ENCODE measurements at places on chromosomes 16 and 17.
A peak's percentile ranks its signal among the peaks of the same experiment; 100 is the strongest.

- no peak for DNase-seq
Observed at GRCh38 chr16:71327720-71328119, 30.8 kb upstream of the CALB2 start.

DNA sequence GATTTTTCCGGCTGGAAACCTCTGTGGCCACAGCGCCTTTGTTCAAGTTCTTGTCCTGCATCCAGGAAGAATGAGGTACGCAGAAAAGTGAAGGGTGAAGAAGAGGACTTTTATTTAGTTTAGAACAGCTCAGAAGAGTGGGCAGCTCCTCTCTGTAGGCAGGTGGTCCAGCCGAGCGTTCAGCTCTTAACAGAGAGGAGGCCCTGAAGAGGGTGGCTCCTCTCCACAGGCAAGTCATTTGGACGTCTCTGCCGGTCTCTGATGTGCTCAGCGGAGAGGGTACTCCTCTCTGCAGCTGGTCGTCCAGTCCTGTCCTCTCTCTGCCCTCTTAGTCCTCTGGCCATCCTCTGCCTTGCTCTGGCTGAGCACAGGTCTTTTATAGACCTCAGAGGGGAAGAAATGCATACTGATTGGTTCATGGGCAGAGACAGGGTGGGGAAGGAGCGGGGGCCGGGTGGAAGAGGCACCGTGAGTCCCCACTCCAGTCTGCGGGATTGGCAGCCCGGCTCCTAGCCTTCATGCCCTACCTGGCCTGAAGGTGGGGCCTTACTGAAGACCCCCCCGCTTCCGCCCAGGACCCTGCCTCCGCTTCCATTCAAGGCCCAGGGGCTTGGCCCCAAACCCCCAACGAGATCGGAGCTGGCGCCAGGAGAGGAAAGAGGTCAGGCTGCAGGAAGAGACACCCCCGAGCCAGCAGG, 70.0 kb upstream of the NKD1 start:
- DNase-seq, result no peak

DNA sequence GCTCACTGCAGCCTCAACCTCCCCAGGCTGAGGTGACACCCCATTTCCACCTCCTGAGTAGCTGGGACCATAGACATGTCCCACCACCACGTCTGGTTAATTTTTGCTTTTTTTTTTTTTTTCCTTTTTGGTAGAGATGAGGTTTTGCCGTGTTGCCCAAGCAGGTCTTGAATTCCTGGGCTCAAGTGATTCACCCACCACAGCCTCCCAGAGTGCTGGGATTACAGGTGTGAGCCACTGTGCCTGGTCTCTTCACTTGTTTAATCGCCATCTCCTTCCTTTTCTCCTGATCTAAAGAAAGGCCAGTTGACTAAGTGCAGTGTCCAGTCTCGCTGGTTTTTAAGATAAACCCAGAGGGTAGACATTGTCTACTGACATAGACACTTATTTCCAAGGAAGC, 152.0 kb downstream of the C16orf95 start:
- DNase-seq, result no peak

DNA sequence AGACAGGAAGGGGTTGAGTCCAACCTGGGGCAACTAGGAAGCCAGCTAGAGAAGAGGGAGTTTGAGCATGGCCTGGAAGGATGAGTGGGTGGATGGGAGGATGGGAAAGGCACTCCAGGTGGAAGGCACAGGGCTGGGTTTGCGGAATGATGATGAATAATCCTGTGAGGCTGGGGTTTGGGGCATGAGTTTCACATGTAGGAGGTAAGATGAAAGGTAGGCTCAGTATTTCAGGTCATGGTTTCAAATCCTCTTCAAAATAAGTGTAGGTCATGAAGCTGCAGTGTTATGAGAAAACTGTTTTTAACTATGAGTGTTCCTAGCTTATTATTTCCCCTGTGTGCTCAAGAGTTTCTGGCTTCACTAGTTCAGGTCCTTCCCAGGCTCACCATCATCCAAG, 130.3 kb downstream of the SKAP1 start:
- DNase-seq, result no peak

DNA sequence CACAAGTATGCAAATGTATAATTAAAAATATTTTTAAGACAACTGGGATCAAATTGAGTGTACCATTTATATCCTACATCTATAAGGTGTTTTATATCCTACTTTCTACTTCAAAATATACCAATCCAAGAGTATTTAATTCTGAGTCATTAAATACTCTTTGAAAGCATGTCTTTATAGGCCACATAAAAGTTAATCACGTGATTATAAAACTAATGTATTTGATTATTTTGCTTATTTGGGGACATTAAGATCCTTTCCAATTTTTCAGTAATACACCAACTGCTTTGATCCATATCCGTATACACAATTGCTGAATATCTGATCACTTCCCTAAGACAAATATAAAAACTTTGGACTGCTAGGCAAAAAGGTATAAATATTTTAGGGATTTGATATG, 26.6 kb upstream of the MAF start:
- no peak for DNase-seq

GRCh38 chr17:27460196-27460725, 4.0 kb downstream of the KSR1 start:
- DNase-seq, result no peak

GRCh38 chr16:58102665-58103392, 26.4 kb downstream of the CFAP20 start:
- no peak for DNase-seq

DNA sequence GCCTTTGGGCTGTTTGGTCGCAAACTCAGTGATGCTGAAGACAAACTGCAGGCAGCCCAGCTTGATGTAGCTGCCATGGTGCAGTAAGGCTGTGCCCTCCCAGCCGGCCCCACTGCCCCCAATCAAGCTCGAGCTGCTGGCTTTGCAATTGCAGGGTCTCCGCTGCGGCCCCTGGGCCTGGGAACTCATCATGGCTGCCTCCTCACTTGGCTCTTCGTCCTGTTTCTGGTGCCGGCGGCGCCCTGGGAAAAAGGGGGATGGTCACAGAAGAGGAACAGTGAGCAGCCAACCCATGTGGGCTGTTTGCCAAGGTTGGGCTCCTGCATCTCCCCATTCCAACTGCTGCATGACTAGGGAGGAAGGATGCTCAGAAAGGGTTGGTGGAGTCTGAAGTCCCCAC, 3.4 kb upstream of the DHRS13 start:
- DNase-seq, result no peak

DNA sequence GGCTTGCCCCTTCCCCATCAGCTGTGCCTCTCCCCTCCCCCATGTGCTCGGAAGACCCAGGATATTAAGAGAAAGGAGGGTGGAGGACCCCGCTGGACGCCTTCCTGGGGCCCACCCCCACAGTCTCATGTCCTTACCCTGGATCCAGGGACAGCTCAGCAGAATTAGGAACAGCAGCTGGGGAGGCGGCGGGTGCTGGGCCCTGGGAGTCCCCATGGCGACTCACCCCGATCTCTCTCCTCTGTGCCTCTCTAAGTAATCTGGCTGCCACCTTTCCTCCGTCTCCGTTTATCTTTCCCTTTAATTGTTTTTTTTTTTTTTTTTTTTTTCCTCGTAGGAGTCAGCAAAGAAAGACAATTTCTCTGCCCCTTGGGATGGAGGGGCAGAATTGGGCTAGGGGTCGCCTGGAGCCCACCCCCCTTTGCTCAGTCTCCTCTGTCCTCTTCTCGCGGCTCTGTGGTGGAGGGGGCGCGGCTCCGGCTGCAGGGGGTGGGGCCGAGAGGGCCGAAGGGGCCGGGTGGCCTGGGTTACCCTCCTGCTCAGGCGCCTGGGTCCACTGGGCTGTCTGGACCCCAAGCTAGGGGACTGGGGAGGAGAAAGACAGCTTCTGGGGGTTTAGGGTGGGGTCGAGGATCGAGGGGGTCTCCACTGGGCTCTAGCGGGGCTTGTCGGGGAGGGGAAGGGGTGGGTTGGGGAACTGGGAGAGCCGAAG, 390 bp downstream of the SEZ6L2 start:
- DNase-seq, result no peak

DNA sequence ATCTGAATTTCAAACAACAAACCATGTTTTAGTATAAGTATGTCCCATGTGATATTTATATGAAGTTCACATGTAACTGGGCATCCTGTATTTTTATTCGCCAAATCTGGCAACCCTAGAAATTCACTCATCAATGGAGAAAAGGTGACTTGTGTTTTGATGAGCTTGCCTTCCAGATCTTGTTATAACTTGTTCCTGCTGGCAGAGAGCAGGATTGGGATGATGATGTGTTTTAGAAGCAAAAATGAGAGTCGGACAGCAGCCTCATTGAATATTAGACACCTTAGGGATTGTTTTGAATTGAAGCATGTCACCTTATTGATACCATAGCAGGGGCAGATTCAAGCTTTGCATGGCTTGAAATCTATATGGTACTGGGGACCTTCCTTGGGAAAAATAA, 85.4 kb upstream of the MED13 start:
- DNase-seq, result no peak

- no peak for DNase-seq
Observed at GRCh38 chr16:4203748-4204147, 38.1 kb downstream of the SRL start.

- DNase-seq, result no peak
Observed at GRCh38 chr16:24359490-24359889, 103.4 kb downstream of the CACNG3 start.

DNA sequence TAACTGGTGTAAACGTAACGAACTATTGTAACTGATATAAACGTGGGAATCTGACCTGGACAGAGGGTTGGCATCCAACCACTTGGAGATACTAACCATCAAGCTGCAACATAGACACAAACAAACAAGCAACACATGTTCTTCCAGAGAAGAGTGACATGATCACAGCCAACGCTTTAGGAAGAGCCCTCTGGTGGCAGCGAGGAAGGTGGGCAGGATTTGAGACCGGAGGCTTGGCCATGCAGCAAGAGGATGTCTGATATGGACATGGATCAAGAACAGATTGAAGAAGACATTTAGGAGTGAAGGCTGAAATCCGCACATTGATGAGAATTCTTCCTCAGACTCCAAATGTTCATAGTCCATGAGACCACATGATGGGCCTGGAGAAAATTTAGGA, 40.3 kb upstream of the TNRC6A start:
- peak; percentile 48 for DNase-seq

GRCh38 chr16:73385696-73386095, 337.8 kb upstream of the ZFHX3 start:
- no peak for DNase-seq

DNA sequence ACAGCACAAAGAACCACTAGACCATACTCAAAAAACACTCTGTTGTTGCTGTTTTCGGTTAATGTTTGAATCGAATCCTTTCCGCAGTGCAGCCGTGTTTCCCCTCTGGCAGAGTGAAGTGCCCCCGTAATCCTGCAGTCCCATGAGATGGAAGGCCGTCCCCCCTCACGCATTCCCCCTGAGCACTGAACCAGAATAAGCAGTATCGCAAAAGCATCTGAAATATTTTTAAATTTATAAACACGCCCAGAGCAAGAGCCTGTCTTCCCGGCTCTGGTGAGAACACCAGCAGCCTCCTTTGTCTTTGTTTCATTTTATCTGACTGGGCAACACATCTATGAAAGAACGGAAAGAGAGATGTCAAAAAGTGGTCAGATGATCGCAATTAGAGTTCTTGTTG, 121.0 kb upstream of the ADAMTS18 start:
- no peak for DNase-seq

- DNase-seq, result no peak
Observed at GRCh38 chr16:71514476-71514875, 11.8 kb upstream of the CHST4 start.

DNA sequence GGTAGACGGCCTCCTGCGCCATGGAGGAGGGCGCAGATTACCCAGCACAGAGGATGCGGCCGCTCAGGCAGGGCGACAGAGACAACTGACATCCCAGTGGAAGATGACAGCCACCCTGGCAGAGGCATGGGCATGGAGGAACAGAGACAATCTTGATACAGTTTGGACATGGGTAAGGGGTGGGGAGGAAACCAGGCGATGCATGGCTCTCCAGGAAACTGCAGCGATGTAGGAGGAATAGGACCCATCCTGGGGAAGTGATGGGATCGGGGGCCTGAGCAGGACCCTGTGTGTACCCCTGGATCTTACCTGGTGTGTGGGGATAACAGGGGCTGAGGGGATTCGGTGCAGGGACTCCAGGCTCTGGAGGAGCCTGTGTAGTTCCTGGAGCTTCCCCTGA, 4.6 kb downstream of the OSBPL7 start:
- no peak for DNase-seq

- DNase-seq, result no peak
Observed at GRCh38 chr17:61617330-61617729, 26.3 kb upstream of the NACA2 start.

GRCh38 chr16:12092544-12092921, 116.0 kb downstream of the SNX29 start:
- peak; percentile 92 for DNase-seq

- peak; percentile 54 for DNase-seq
Observed at GRCh38 chr16:61887903-61888302, 148.3 kb downstream of the CDH8 start.

GRCh38 chr16:88971371-88972097, 5.5 kb downstream of the CBFA2T3 start:
- DNase-seq, result no peak

DNA sequence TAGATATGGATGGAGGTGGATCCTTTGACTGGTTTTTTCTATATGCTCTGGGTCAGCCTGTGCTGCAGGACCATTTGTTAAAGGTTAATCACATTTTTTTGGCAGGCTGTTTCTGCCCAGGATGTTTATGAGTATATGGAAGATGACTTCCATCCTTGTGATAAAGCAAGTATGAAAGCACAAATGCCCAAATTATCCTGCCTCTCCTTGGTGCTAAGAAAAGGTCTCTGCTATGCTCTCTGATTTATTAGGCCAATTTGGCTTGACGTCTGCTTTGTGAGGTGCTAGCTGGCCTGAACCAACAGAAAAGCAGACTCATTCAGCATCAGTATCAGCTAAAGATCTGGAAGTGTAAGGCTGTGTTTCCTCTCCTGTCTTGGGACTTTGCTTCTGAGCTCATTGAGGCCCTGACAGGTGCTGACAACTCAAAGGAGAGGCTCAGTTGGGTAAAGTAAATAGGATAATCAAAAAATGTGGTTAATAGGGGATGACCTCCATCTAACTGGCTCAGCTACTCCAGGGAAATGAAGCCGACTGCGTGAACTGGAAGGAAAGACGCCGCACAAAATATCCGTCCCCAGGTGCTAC, 15.2 kb downstream of the ANKRD40 start:
- DNase-seq, result no peak

DNA sequence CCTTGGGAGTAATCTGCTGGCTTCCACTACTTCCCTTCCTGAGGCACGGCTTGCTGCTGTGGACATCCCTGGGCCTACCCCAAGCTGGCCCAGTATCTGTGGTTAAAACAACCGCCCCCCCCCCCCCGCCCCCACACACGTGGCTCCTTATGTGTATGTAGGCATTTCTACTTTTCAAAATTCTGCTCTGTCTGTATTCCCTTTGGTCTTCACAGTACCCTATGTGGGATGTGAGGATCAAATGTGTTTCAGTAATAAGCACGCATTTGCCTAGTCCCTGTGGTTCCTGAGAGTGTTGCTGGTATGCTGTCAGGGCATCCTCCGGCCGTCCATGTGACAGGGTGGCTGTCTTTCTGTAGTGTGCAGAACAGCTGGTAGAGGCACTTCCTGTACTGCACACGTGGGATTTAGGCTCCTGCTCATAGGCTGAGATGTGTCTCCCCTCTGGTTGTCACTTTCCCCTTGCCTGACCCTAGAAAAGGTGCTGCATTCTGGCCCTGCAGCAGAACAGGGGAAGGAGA, 2.2 kb downstream of the NT5M start:
- DNase-seq, result no peak

Data from astrocyte of the spinal cord (primary cell).